Head of caudate nucleus (tissue), 42 donors: ENCODE measurements at places on chromosomes 1 and 21.

DNA sequence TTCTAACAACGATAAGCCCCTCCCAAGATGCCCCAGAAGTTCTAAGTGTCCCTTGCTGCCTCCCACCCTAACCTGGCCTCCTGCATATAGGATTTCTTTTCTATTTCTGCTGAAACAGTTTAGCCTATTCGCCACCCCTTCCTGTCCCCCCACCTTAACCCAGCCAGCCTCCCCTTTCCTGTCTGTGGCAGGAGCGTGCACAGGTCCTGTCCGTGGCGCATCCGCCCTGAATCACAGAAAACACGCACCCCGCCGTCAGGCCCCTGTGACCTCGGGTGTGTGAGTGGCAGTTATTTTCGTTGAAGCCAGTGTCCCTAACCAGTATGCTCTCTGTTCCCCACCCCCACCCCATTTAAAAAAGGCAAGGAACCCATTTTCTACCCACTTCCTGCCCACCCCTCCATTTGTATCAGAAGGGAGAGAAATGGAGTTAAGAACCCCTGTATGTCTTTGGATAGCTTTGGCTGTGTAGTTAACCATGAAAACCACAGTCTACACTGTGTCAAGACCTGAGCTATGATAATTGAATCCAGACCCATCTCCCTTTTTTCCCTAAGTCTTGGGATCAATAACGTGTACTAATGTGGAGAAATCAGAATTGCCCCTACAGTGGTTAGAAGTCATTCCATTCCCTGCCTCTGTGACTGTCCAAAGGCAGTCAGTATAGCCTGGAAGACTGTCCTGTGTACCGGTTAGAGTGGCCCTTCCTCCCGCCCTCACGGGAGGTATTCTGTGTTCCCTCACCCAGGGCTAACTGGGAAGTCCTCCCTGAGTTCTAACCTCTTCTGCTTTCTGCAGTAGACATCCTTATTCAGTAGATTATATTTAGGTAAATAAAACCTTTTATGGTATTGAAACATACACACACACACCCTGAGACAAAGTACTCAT is 1.8 kb downstream of the PLEKHO1 start:
- no peak for DNase-seq

GRCh38 chr1:24707687-24708086 is 37.6 kb upstream of the CLIC4 start:
- DNase-seq, result no peak

- DNase-seq, result peak; percentile 50
Observed at GRCh38 chr1:206772243-206772937, at the start of gene IL10. Gene IL10 (minus strand): TSS chr1:206772494. CDS start chr1:206772435, 59 bp downstream.

- DNase-seq, result no peak
Observed at GRCh38 chr1:200892546-200892945, 2.2 kb upstream of the INAVA start.

GRCh38 chr1:99851850-99852454 is 1.8 kb downstream of the AGL start:
- DNase-seq, result no peak

- no peak for DNase-seq
Observed at GRCh38 chr1:161229896-161230295, 4.0 kb downstream of the TOMM40L start.

- peak; percentile 63 for DNase-seq
Observed at GRCh38 chr1:16187748-16188401, 24.6 kb downstream of the ARHGEF19 start.

DNA sequence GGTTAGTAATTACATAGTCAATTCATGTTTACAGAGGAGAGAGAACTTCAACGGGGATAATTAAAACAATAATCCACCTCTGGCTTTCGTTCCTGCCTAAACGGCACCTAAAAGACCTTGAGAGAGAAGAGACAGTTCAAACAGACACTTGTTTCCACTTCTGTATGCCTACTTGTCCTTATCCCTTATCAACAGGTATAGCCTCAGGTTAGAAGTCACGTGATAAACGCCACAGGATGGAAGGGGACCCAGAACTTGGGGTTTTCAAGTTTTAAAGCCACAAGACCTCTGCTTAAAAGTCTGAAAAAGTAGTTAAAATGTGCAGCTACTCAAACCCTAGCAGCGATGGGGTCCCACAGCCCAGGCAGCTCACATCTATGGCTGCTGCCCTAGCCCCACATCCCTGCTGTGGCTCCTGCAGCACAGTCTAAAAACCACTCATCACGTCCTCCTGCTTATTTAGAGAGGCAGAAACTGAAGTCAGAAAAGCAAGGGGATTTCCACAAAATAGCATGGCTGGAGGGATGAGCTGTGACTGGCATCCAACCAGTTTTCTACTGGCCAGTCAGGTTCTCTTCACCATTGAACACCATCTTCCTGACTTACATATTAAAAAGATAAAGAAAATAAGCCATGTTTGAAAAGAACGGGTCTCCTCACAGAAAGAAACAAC is 51.2 kb upstream of the SEC16B start:
- DNase-seq, result no peak

- no peak for DNase-seq
Observed at GRCh38 chr1:7839526-7839925, 13.3 kb downstream of the UTS2 start.

GRCh38 chr1:218200979-218201378 is 84.1 kb upstream of the RRP15 start:
- DNase-seq, result no peak
